ENCODE measurements at places on chromosomes 1 and 21. TPM values are rescaled to one million over a fixed set of nuclear protein-coding genes. Genes with fewer than 3 reads are reported as not detected.

DNA sequence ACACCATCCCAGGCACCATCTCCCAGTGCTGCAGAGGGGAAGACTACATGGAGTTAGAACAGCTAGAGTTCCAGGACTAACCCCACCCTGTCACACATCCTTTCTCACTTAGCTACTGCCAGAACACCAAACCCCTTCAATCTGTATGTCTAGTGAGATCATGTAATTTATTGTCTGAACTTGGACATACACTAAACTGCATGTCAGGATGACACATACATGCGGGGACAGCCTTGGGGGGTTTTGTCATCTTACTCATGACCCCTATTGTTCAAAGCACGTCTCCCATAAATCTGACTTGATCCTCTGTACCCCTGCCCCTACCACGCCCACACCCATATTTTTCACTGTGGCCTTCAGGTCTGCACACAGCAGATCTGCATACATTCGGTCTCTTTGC is 71.3 kb downstream of the GABPA start:
- DNase-seq, result no peak
- no peaks in the 10 kb centered on the region for H3K36me3 ChIP-seq
- no peaks in the 10 kb centered on the region for H3K27me3 ChIP-seq
- H3K27ac ChIP-seq, result no peak overlapping the region
- no peaks in the 10 kb centered on the region for H3K4me1 ChIP-seq

BRDT gene
- 0.15 TPM for total RNA-seq

DNA sequence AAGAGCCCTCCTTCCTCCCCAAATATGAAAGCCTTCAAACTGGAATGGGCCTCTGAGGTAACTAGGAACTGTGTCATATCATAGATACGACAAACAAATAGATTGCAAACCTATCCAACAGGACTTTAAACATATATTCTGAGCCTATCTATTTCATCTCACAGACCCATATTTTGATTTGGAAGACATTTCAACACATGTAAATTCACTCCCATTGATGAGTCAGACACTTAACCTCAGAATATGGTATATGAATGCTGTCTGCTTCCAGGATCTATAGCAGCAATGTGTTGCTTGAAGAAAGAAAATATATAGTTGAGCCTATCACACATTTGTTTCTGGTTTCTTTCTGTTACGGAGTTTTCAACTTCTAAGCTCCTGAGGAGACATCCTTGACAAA is 221.9 kb upstream of the SAMSN1 start:
- no peaks in the 10 kb centered on the region for H3K4me1 ChIP-seq
- H3K4me3 ChIP-seq, result no peak overlapping the region
- no peaks in the 10 kb centered on the region for H3K27me3 ChIP-seq
- no peak for DNase-seq
- H3K27ac ChIP-seq, result no peak overlapping the region

DNA sequence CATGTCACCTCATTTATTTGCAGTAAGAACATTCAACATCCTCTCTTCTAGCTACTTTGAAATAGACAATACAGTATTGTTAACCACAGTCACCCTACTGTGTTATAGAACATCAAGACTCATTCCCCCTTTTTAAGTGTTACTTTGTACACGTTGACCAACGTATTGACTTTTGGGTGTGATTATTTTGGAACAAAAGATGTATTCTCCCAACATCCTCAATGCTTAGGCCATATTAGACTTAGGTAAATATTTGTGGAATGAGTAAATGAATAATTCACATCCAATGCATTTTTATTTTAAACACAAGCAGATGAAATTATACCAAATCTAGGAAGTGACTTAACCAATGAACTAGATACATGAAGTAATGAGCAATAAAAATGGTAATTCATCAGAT is 296.6 kb downstream of the CHRM3 start:
- no peaks in the 10 kb centered on the region for H3K4me1 ChIP-seq
- H3K27me3 ChIP-seq, result no peaks in the 10 kb centered on the region
- no peak overlapping the region for H3K4me3 ChIP-seq
- no peak overlapping the region for H3K27ac ChIP-seq
- no peaks in the 10 kb centered on the region for H3K36me3 ChIP-seq

DNA sequence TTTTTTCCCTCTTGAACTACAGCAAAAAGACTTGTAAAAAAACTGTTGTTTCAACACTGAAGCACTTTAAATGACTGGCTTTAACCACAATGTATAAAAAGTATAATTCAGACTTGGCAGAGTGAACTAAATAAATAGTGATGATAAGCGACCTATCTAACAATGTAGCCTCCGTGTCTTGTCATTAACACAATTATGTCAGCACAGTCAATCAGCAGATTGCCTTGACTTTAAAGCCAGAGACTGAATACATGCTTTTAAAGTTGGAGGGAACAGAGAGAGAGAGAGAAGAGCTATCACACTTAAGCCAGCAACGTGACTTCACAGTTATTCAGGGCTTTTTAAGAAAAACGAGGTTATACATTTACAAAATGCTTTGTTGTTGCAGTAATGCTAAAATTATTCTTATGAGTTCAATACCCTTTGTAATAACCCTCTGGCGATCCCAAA is 378.1 kb downstream of the LMO4 start:
- DNase-seq, result peak; percentile 23
- H3K27me3 ChIP-seq, result no peaks in the 10 kb centered on the region
- H3K4me3 ChIP-seq, result no peak overlapping the region
- no peaks in the 10 kb centered on the region for H3K4me1 ChIP-seq
- no peak overlapping the region for H3K27ac ChIP-seq

DNA sequence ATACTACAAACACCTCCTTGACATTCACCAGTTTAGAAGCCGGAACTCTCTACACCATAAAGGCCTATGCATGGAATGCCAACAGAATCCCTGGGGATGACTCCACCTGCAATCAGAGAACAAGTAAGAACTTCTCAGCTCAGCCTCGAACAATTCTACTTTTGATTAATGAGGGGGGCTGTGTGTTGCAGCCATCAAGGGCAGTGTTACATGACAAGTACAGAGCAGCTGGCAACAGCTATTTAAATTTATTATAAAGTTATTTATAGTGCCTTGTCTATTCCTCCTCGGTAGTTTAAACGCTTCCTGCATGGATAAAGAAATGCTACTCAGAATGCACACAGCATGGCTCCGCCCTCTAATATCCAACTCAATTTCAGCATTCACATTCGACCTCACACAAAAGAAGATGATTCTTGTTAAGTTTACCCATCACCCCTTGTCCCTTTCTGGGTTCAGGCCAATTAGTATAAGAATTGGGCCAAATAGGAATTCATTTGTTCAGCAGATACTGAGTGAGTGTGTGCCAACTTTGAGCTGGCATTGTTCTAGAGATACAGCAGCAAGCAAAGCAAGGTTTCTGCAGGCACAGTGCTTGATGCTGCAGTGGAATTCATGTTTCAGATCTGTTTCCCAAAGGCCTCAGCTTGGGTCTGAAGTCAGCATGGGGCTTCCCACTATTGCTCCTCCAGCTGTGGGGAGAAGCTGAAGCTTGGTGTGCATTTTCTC is 6.4 kb downstream of the FNDC7 start:
- no peak overlapping the region for H3K27ac ChIP-seq
- no peaks in the 10 kb centered on the region for H3K27me3 ChIP-seq
- H3K4me1 ChIP-seq, result no peaks in the 10 kb centered on the region
- DNase-seq, result no peak

MATN1 gene
- 0.57 TPM for total RNA-seq

ZNF678 gene
- total RNA-seq, result 50.7 TPM

JAM2 gene
- total RNA-seq, result 57.1 TPM

WNT9A gene
- total RNA-seq, result 8.6 TPM

ATP6V1G3 gene
- total RNA-seq, result not detected

DNA sequence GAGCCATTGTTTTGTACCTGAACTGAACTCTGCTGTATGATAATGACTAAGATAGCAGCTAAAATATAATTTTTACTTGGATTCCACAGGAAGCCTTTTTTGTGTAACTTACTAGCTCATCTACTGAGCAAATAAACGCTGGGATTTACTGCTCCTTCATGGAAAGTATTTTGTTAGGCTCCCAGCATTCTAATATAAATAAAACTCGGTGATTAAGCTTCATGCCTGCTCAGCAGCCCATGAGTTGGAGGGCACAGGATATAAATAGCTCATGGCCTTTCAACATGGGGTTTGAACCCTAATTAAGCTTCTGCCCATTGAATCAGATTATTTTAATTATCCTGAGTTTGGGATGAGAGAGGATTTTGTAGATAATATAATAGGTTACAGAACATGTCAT is 180.0 kb downstream of the PCP4 start:
- H3K4me1 ChIP-seq, result no peaks in the 10 kb centered on the region
- H3K27ac ChIP-seq, result no peak overlapping the region
- no peak for DNase-seq
- H3K36me3 ChIP-seq, result no peaks in the 10 kb centered on the region

All from lung (tissue), 17 donors.